Endothelial cell (in vitro differentiated cells): ENCODE measurements at places on chromosomes 12 and 14. TPM values are rescaled to one million over a fixed set of nuclear protein-coding genes. Genes with fewer than 3 reads are reported as not detected.

DNA sequence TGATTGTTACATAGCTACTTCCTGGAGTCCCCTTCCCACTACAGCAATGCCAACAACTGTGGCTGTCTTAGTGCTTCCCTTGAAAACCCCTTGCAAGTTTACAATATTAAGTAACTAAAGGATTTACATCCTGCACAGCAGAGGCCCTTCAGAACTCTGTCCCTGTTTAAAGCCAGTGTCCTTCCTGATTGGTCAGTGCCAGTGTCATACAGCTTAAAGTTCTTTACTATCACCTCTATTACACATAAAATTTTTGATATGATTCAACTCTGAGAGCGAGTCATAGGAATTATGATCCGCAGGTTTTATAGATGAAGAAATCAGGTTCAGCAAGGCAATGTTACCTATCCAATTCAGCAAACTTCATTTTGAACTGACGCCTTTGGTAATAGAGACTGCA is 91.4 kb upstream of the ALX1 start:
- DNase-seq, result no peak
- no peak overlapping the region for H3K4me3 ChIP-seq
- H3K27me3 ChIP-seq, result no peaks in the 10 kb centered on the region
- no peak overlapping the region for H3K27ac ChIP-seq
- no peaks in the 10 kb centered on the region for H3K4me1 ChIP-seq
- no peaks in the 10 kb centered on the region for H3K36me3 ChIP-seq

The BDKRB1 gene
- not detected for total RNA-seq

- peaks cover 47% of the 10 kb centered on the region for H3K4me1 ChIP-seq
- H3K27me3 ChIP-seq, result peaks cover 8% of the 10 kb centered on the region
- H3K36me3 ChIP-seq, result peaks cover 7% of the 10 kb centered on the region
- no peak for DNase-seq
Observed at GRCh38 chr14:68682166-68683103, 110.4 kb downstream of the ZFP36L1 start.

- no peak for DNase-seq
- H3K27me3 ChIP-seq, result peaks cover 22% of the 10 kb centered on the region
- peak overlapping the region; percentile 91 for H3K27ac ChIP-seq
- peaks cover 42% of the 10 kb centered on the region for H3K36me3 ChIP-seq
- peaks cover 66% of the 10 kb centered on the region for H3K4me1 ChIP-seq
- H3K4me3 ChIP-seq, result peak overlapping the region; percentile 44
Observed at GRCh38 chr12:54392485-54393206, 8.1 kb upstream of the ZNF385A start.

DNA sequence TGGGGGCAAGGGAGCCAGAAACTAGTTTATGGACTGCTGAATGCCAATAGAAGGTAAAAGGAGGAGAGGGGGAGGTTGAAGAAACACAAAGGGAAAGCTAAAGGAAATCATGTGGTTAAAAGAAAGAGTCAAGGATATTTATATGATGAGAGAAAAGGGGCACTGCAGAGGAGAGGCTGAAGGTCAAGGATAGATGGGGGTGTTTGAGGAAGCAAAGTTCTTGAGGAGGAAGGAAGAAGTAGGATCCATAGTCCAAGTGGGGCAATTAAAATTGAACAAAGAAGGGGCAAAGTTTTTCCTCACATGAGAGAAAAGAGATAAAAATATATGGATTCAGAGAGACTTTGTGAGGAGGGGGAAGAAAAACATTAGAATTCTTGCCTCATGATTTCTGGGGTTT is 10.1 kb upstream of the DBX2 start:
- no peak overlapping the region for H3K4me3 ChIP-seq
- DNase-seq, result no peak
- peaks cover 4% of the 10 kb centered on the region for H3K36me3 ChIP-seq
- H3K4me1 ChIP-seq, result no peaks in the 10 kb centered on the region
- H3K27ac ChIP-seq, result no peak overlapping the region

GRCh38 chr14:95263527-95264231 is 56.0 kb downstream of the CLMN start:
- peaks cover 12% of the 10 kb centered on the region for H3K4me1 ChIP-seq
- no peaks in the 10 kb centered on the region for H3K27me3 ChIP-seq
- no peak for DNase-seq
- no peaks in the 10 kb centered on the region for H3K36me3 ChIP-seq

GRCh38 chr14:21536418-21537089 is 10.4 kb upstream of the SALL2 start:
- peak overlapping the region; percentile 89 for H3K27ac ChIP-seq
- H3K36me3 ChIP-seq, result no peaks in the 10 kb centered on the region
- peaks cover 9% of the 10 kb centered on the region for H3K27me3 ChIP-seq
- peak; percentile 37 for DNase-seq
- H3K4me1 ChIP-seq, result peaks cover 27% of the 10 kb centered on the region
- H3K4me3 ChIP-seq, result peak overlapping the region; percentile 92

DNA sequence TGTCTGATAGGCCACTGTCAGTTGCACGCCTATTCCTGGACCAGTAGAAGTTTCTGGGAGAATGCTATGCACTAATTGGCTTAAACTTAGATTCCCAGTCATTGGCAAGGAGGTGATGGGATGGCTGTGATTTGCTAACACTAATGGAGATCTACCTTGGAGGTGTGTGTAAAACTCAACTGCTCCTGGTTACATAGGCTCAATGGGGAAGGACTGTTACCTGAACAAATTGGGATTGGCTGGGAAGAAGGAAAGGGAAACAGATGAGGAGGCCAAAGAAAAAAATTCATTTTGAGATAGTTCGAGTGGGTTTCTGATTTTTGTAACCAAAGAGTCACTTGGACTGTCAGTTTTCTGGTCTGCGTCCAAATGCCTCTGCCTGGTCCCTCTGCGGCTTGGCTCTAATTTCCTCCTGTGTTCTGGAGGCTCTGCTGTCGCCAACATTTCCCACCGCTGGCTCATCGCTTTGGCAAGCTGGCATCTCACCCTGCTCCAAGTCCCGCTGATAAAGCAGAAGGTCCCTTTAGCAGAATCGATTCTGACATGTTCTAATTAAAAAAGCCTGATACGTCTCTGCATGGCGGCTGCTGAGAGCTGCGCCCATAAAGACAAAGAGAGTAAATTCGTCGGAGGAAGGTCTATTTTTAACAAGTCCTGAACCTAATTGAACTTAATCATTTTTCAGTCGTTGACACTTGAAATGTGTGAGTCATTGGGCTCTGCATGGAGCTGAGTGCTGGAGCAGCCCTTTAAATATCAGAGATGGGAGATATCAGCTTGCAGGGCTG is 2.0 kb upstream of the CCDC63 start:
- no peaks in the 10 kb centered on the region for H3K27me3 ChIP-seq
- H3K36me3 ChIP-seq, result no peaks in the 10 kb centered on the region
- no peak for DNase-seq
- H3K27ac ChIP-seq, result no peak overlapping the region
- no peak overlapping the region for H3K4me3 ChIP-seq

The BCL7A gene
- 6.2 TPM for total RNA-seq

DNA sequence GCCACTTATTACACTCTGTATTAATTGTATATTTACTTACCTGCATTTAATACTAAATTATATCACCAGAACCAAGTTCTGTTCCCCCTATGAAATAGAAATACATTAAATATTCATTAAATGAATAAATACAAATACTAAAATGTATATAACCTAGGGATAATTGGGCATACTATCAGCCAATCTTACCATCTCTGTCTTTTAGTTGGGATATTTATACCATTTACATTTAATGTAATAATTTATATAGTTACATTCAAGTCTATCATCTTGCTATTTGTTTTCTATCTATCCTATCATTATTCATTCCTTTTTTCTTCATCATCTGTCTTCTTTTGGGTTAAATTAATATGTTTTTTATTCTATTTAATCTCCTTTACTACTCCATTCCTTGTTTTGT is 4.1 kb upstream of the ADAMTS20 start:
- H3K36me3 ChIP-seq, result no peaks in the 10 kb centered on the region
- peaks cover 6% of the 10 kb centered on the region for H3K4me1 ChIP-seq
- peaks cover 5% of the 10 kb centered on the region for H3K27me3 ChIP-seq
- H3K4me3 ChIP-seq, result no peak overlapping the region

GRCh38 chr12:109560867-109561710 is 12.2 kb downstream of the MMAB start:
- no peak overlapping the region for H3K4me3 ChIP-seq
- peaks cover 19% of the 10 kb centered on the region for H3K36me3 ChIP-seq
- H3K27me3 ChIP-seq, result peaks cover 13% of the 10 kb centered on the region
- no peak for DNase-seq
- H3K27ac ChIP-seq, result no peak overlapping the region
- H3K4me1 ChIP-seq, result peaks cover 2% of the 10 kb centered on the region

DNA sequence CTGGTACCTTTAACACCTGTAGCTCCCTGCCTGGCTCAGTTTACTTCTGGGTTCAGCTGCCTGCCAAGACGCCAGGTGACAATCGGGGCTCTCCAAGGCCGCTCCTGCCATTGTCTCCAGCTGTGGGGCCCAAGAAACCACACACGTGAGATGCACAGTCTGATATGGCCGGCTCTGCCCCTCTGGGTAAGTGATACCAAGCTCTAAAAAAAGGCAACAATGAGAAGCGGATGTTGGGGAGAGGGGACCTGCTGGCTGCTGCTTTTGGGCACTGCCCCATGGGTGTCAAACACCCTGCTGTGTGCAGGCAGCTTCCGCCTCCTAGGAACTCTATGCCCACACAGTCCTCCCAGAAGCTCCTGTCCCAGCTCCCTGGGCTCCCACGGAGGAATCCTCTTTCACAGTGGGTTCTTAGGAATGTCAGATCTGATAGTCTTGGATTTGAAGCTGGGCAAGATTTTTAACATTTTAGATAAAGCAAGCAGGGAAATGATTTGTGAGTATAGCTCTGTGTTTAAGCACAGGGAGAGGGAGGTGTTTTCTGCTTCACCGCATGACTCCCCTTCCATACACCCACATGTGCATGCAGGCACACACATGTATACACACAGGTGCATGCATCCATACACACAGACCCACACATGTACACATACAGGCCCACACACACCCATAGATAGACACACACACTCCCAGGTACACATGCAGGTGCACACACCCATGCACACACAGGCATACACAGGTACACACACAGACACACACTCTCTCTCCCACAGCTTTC is 1135.8 kb downstream of the BCL11B start:
- no peak for DNase-seq
- H3K4me3 ChIP-seq, result no peak overlapping the region
- H3K4me1 ChIP-seq, result no peaks in the 10 kb centered on the region

The TNFAIP2 gene
- total RNA-seq, result 163 TPM

GRCh38 chr14:34930591-34931091 is 52.2 kb upstream of the SRP54 start:
- H3K36me3 ChIP-seq, result no peaks in the 10 kb centered on the region
- no peak for DNase-seq
- H3K4me1 ChIP-seq, result peaks cover 13% of the 10 kb centered on the region
- H3K27me3 ChIP-seq, result no peaks in the 10 kb centered on the region

GRCh38 chr12:116708826-116709756 is 28.8 kb downstream of the SPRING1 start:
- H3K4me3 ChIP-seq, result no peak overlapping the region
- H3K4me1 ChIP-seq, result no peaks in the 10 kb centered on the region
- no peaks in the 10 kb centered on the region for H3K27me3 ChIP-seq
- DNase-seq, result peak; percentile 14
- peaks cover 6% of the 10 kb centered on the region for H3K36me3 ChIP-seq

GRCh38 chr12:66047411-66048021 is 83.0 kb downstream of the LLPH start:
- no peak for DNase-seq
- H3K36me3 ChIP-seq, result no peaks in the 10 kb centered on the region
- no peaks in the 10 kb centered on the region for H3K4me1 ChIP-seq
- no peak overlapping the region for H3K27ac ChIP-seq
- H3K27me3 ChIP-seq, result no peaks in the 10 kb centered on the region
- no peak overlapping the region for H3K4me3 ChIP-seq

The PAH gene
- not detected for total RNA-seq

The MAP1LC3B2 gene
- total RNA-seq, result not detected

The A2M gene
- total RNA-seq, result 1.4 TPM

The KCNH3 gene
- total RNA-seq, result 0.15 TPM

DNA sequence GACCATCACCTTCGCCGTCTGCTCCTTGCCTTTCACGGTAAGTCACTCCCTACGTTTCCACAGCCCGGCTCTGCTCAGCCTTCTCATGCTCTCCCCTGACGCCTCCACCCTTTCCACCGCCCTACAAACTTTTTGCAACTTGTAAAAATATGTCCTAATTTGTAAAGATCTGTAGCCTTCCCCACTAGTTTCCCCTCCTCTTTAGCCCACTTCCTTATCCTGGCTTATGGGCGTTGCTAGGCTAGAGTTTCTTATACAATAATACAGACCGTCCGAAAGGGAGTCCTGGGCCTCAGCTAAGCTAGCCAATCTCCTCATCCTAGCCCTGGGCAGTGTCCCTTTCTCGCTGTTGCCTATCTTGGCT is 1.2 kb downstream of the PTGER2 start:
- H3K4me3 ChIP-seq, result peak overlapping the region; percentile 88
- no peak overlapping the region for H3K27ac ChIP-seq
- peaks cover 9% of the 10 kb centered on the region for H3K36me3 ChIP-seq

The ARHGDIB gene
- 217 TPM for total RNA-seq

The SUOX gene
- total RNA-seq, result 31.6 TPM

DNA sequence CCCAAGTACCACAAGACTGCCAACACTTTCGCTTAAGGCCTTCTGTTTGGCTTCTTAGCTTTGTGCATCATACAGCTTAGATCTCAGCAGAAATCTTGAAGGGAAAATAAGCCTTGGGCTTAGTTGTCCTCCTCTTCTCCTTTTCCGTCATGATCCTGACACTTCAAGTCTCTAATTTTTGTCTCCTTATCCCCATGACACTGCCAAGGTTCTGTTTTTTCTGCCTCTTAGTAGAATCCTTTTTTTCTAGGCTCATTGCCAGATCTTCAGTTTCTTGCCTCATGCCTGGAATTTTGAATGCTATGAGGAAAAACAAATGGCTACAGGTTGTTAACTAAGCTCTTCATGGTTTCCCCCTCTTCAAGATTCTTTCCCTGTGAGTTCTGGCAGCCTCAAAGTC is 450.4 kb downstream of the LRFN5 start:
- no peaks in the 10 kb centered on the region for H3K4me1 ChIP-seq
- no peak for DNase-seq
- no peaks in the 10 kb centered on the region for H3K27me3 ChIP-seq
- no peaks in the 10 kb centered on the region for H3K36me3 ChIP-seq
- no peak overlapping the region for H3K27ac ChIP-seq

DNA sequence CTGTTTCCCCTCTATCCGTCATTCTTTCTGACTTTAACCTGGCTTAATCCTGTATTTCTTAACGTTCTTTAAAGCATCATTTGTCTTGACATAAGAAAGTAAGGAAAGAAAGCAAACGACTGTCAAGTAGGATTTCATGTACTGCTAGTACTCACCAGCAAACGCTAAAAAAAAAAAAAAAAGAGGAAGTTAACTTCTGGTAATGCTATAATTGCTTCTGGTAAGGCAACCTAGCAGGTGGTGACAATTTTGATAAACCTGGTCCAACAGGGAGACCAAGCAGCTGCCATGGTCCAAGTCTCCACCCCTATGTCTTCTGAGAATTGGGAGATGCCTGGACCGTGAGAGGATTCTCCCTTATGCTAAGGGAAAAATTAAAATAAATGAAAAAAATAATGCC is 306.6 kb downstream of the DAD1 start:
- H3K27me3 ChIP-seq, result no peaks in the 10 kb centered on the region
- H3K4me1 ChIP-seq, result no peaks in the 10 kb centered on the region
- DNase-seq, result no peak

The SIX6 gene
- not detected for total RNA-seq
